ENCODE measurements at places on chromosomes 11 and 22. TPM values are rescaled to one million over a fixed set of nuclear protein-coding genes. Genes with fewer than 3 reads are reported as not detected.

GRCh38 chr11:66011785-66012303, at the start of gene CST6:
TSS of gene CST6 (plus strand) at chr11:66012008. CDS start at chr11:66012045, 37 bp downstream.
- no peaks in the 10 kb centered on the region for H3K36me3 ChIP-seq
- no peaks in the 10 kb centered on the region for H3K4me1 ChIP-seq
- no peak within 1 kb of the TSS for H3K27ac ChIP-seq
- H3K27me3 ChIP-seq: peaks cover 6% of the 10 kb centered on the region
- no peak for DNase-seq

Gene TBX1
- 2.4 TPM for total RNA-seq

GRCh38 chr22:36641902-36642640, 61.5 kb downstream of the CACNG2 start:
- H3K27me3 ChIP-seq: peaks cover 2% of the 10 kb centered on the region
- H3K27ac ChIP-seq: no peak overlapping the region
- H3K4me1 ChIP-seq: peaks cover 40% of the 10 kb centered on the region
- H3K36me3 ChIP-seq: no peaks in the 10 kb centered on the region
- DNase-seq: no peak
- H3K4me3 ChIP-seq: no peak overlapping the region

DNA sequence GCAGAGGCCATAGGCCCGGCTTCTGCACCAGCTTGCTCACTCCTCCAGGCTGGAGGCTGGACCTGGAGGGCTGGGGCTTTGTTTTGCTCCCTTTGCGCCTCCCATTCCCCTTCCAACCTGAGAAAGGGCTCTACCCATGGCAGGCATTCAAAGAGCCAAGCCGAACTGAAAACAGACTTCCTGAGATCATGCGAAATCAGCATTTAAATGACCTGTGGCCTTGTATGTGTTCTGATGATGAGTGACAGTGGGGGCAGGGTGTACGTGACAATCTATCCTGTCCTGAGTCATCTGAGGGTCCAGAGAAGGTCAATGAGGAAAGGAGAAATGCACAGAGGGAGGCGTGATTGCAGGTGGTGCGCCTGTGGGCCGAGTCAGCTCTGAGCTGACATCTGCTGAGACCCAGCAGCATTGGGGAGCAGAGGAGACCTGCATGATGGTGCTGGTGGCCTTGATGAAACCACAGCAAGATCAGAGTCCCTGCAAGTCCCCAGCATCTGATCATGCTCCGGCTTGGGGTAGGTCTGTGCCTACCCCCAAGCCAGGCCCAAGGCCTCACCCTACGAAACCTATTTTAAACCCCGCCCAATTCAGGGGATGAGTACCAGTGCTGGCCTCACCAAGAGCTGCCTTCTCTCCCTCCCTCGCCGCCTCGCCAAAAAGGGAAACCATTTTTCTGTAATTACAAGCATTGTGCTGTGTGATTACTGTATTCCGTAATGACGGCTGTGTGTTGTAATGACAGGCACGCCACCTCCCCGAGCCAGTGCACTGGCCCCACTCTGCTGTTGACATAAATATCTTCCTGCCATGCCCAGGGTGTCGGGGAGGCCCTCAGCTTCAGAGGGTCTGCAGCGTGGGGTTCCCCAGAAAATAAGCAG, 95.2 kb upstream of the ANO1 start:
- H3K27ac ChIP-seq: no peak overlapping the region
- H3K27me3 ChIP-seq: peaks cover 11% of the 10 kb centered on the region
- H3K4me3 ChIP-seq: no peak overlapping the region
- DNase-seq: no peak
- no peaks in the 10 kb centered on the region for H3K36me3 ChIP-seq

Gene GRIK4
- 3.6 TPM for total RNA-seq

Gene PATE2
- not detected for total RNA-seq

DNA sequence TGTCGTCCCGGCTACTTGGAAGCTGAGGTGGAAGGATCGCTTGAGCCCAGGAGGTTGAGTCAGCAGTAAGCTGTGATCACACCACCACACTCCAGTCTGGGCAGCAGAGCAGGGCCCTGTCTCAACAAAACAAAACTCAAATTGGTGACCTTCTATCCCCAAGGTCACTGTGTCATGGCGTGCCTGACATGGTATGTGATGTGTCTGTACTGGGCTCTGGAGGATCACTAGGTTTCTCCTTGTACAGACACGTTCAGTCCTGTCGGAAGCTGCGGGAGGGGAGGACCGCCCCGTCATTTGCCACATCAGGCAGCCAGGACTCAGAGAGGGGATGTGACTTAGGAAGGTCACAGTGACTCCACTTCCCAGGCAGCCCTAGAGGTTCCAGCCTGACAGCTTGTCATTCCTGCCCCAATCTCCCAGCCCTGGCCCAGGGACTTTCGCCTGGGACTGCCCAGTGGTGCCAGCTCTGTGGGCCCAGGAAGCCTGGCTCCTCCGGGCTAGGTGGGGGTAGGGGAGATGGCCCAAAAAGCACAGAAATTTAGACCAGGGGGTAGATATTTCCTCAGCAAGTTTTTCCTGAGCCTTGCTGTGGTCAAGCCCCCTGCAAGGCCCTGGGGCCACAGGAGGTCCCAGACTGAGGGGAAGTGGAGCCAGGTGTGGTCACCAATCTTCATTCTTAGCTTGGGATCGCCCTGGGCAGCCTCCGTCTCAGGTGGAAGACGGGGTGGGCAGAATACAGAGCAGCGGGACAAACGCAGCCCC, 53.2 kb downstream of the TRIOBP start:
- no peak overlapping the region for H3K4me3 ChIP-seq
- DNase-seq: no peak

DNA sequence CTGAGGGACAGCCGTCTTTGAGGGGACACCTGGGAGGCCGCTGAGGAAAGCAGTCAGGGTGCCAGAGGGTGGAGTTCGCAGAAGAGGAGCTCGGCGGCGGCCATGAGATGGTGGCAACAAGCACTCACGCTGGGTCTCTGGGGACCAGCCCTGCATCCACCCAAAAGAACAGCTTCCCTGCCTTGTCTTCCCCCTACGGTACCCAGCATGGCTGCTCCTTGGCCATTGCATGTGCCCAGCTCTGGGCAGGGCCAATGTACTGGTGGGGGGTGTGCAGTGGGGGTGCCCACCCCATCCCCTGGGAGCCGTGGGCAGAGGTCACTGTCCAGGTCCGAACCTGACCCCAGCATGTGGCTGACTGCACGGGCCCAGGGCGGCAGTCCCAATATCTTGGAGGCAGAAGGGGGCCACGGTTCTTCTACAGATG, 42.3 kb downstream of the OSBPL5 start:
- peaks cover 7% of the 10 kb centered on the region for H3K36me3 ChIP-seq
- no peak overlapping the region for H3K4me3 ChIP-seq
- peaks cover 5% of the 10 kb centered on the region for H3K27me3 ChIP-seq
- no peaks in the 10 kb centered on the region for H3K4me1 ChIP-seq
- DNase-seq: no peak

Gene FAM227A
- 6.3 TPM for total RNA-seq

- no peak overlapping the region for H3K4me3 ChIP-seq
- no peaks in the 10 kb centered on the region for H3K4me1 ChIP-seq
- no peaks in the 10 kb centered on the region for H3K36me3 ChIP-seq
- H3K27me3 ChIP-seq: peaks cover 2% of the 10 kb centered on the region
- H3K27ac ChIP-seq: no peak overlapping the region
- DNase-seq: no peak
These were observed 12.5 kb downstream of the CBX7 start for GRCh38 chr22:39139933-39140332.

- no peak overlapping the region for H3K4me3 ChIP-seq
- no peak for DNase-seq
- no peaks in the 10 kb centered on the region for H3K36me3 ChIP-seq
- H3K27ac ChIP-seq: no peak overlapping the region
- no peaks in the 10 kb centered on the region for H3K27me3 ChIP-seq
- H3K4me1 ChIP-seq: no peaks in the 10 kb centered on the region
These were observed 20.7 kb upstream of the ARFGAP3 start for GRCh38 chr22:42877597-42878340.

GRCh38 chr11:117143390-117143789, 697 bp upstream of the PAFAH1B2 start:
- peak overlapping the region; percentile 98 for H3K27ac ChIP-seq
- peaks cover 2% of the 10 kb centered on the region for H3K4me1 ChIP-seq
- H3K27me3 ChIP-seq: peaks cover 9% of the 10 kb centered on the region
- no peak for DNase-seq

Gene TMEM45B
- total RNA-seq: 0.37 TPM

Gene B3GAT1
- 240 TPM for total RNA-seq

Gene TUB
- 2.8 TPM for total RNA-seq

Gene C22orf15
- not detected for total RNA-seq

DNA sequence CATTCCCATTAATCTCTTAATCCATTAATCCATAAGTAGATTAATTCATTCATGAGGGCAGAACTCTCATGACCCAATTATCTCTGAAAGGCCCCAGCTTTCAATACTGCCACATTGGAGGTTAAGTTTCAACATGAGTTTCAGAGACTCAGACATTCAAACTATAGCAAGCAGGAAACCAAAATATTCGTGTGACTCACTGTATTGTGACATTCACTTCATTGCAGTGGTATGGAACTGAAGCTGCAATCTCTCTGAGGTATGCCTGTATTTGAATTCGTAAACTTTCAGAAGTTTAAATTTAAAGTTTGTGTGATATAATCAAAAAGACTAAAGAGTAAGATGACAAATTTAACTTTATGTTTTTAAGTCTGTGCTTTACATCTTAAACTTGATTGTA, 2.9 kb upstream of the OR52J3 start:
- H3K4me3 ChIP-seq: no peak overlapping the region
- H3K4me1 ChIP-seq: peaks cover 2% of the 10 kb centered on the region
- H3K27me3 ChIP-seq: peaks cover 2% of the 10 kb centered on the region
- H3K27ac ChIP-seq: no peak overlapping the region
- DNase-seq: no peak

Gene GRIA4
- total RNA-seq: 13.6 TPM
